G401 (cell line): ENCODE measurements at places on chromosomes 12 and 14.

GRCh38 chr14:34093883-34094282 is 143.0 kb upstream of the EGLN3 start:
- no peak for DNase-seq

DNA sequence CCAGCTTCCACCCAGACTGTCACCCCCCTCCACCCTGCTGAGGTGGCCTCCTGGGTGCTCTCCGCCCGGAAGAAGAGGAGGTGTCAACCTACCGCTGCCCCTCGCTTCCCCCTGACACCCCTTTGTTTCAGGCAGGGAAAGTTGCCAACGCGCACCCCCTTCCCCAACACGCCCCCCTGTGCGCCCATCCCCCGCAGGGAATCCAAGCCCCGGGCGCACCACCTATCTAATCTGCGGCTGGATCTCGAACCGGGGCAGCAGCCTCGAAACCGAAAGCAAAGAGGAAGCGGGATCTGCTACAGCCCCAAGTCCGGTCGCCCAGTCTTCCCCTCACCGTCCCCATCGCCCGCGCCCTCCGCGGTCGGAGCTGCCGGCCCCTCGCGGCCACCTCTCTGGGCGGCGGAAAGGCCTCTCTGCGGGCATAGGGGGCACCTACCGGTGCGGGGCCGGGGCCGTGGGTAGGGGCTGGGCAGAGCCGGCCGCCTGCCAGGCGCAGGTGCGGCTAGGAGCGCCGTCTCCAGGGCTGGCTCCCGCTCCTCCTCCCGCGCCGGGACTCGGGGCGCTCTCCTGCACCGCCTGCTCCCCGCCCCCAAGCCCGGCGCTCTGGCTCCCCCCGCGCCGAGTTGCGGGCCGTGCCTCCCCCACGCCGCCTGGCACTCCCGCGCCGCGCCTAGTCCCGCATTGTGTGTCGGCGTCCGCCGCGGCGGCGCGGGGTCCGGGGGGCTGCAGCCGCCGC is 18.3 kb upstream of the PLEKHH1 start:
- peak; percentile 70 for DNase-seq

GRCh38 chr12:79689061-79689476 is 1.7 kb downstream of the PAWR start:
- DNase-seq, result no peak

- DNase-seq, result no peak
Observed at GRCh38 chr14:96863327-96863985, 66.3 kb downstream of the VRK1 start.

DNA sequence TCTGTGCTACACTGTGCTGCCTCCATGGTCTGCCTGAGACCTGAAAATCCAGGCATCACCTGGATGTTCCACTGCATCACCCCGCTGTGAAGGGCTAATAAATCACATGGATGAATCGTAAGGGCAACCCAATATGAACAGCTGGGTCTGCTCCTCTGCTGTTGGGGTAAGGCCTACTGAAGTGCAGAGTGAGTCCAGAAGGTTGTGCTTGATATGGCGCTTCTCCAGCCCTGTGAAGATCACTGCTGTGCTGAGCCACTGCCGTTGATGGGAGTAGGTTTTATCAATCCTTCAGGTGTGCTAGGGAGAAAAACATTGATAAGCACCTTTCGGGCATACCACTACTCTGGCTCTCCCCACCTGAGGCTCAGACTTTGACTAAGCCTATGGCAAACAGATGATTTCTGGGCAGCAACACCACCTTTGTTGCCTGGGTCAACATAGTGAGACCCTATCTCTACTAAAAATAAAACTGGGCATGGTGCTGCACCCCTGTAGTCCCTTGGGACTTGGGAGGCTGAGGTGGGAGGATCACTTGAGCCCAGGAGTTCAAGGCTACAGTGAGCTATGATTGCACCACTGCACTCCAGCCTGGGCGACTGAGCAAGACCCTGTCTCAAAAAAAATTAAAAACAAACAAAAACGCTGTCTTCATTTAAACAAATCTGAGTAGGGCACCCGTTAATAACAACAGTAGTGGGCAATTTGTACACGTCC is 1.7 kb downstream of the ACVRL1 start:
- DNase-seq, result no peak

GRCh38 chr14:56147986-56148901 is 30.0 kb downstream of the PELI2 start:
- no peak for DNase-seq

GRCh38 chr12:92634730-92635129 is 68.1 kb upstream of the PLEKHG7 start:
- no peak for DNase-seq

GRCh38 chr12:113961921-113962710 is 4.0 kb downstream of the RBM19 start:
- no peak for DNase-seq

DNA sequence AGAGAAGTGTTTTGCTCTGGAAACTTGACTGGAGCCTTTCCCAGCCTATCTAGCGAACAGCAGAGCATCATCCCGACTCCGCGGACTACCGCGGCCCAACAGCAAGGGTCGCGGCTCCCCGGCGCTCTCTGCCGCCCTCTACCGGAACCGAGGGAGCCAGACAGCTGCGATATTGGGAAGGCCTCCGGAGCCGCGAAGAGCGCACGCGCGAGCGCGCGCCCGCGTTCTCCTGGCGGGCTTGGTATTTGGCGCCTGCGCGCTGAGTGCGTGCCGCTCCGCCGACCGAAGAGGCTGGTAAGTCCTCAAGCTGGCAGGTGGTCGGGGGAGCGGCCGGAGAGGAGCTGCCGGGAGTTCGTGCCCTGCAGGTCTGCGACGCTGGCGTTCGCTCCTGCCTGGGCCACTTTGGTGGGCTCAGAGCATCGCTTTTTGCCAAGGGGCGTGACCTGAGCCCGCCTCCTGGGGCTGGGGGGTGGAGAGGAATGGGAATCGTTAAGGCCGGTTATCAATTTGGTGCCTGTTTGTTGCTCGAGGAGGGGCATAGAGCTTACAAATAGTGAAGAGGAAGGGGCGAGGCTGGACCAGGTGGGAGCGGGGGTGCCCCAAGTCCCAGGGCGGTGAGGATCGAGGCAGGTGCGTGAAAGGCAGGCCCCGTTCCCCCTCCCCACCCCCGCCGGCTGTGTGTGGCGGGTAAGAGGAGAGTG is at the start of gene TMEM106C:
Gene TMEM106C (plus strand): TSS at position 257 of the 701 bp plus-strand sequence. CDS start 641 bp downstream, outside the sequence.
- peak; percentile 90 for DNase-seq

GRCh38 chr14:53807542-53807941 is 149.1 kb downstream of the BMP4 start:
- DNase-seq, result no peak

- DNase-seq, result no peak
Observed at GRCh38 chr12:5176036-5176435, 132.4 kb downstream of the KCNA5 start.

GRCh38 chr14:103121846-103122584 is 1.2 kb upstream of the TNFAIP2 start:
- no peak for DNase-seq

DNA sequence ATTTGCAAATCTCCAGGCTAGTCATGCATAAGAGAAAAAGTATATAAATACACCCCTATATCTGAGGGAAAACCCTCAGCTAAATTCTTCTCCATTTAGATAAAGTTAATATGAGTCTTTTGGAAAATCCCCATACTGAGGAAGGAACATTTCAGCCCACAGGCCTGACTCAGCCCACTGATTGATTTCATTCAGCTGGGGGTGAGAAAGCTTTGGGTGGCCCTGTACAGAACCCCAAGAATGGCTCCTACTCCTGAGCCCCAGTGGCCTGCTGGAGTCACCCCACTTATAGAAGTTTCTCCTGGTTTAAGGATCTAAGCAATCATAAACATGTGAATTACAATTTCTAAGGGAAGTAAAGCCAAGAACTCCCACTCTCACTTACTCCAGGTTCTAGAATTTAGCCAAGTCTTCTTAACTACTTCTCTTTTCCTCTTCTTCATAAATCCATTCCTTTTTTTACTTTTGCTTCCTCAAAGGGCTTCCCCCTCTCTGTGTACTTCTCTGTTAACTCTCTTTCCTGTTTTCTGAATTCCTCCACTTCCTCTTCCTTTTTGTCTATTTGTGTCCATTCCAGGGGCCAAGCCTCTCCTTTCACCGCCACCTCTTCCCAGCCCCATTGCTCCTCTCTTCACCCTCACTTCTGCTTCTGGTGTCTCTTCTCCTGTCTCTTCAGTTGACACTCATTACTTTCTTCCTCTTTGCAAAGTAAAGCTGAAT is 21.0 kb downstream of the RTN1 start:
- no peak for DNase-seq

GRCh38 chr14:99595034-99595433 is 9.0 kb downstream of the CCDC85C start:
- no peak for DNase-seq

DNA sequence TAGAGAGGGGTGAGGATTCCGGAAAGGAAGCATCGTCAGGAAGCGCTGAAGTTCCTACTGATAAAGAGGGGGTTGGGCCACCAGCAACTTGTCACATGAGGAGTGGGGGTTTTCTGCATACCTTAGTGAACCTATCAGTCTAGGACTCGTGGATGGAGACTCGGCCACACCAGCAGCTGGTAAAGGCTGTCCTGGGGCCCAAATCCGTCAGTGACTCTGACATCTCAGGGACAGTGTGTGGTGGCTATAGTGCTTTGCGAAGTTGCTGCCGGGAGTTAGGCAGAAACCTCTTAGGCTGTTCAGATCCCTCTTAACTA is 16.4 kb downstream of the RNASE2 start:
- DNase-seq, result no peak

DNA sequence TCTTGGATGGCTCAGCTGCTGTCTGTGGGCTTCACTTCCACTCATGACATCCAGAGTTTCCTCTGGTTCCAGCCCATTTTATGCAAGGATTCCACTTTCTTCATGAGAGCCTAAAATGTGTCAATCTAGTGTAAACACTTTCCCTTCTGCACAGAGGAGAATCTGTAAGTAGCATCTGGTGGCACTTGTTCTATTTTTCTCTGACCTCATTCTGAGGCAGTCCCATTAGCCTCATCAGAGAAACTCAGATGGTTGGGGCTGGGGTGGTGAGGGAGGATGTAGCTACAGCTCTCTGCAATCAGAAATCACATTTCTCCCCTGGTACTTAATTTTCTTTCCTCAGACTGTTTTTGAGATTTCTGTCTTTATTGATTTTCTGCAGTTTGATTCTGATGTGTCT is 81.6 kb downstream of the PRMT8 start:
- peak; percentile 21 for DNase-seq

DNA sequence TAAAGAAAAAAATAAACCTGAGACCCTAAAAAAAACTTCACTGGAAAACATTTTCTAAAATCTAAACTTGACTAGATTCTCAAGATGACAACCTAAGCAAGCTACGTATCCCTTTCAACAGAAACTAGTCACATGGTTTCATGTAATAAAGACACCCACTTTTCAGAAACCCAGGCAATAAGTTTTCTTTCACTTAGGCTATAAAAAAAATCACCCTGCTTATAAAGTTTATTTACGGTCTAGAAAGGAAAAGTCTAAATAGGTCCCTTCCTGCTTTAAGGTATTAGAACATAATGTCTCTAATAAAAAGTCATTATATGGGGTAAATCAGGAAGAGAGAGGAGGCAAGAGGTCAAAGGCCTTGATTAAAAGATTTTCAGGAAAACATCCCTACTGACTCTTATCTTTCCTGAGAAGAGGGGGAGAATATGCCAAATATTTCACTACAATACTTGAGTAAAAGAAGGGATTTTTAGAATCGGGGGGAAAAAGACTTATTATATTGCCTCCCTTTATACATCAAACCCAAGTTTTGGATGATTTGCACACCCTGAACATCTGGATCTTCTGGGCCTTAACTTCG is 9.5 kb downstream of the CLIP1 start:
- peak; percentile 30 for DNase-seq

DNA sequence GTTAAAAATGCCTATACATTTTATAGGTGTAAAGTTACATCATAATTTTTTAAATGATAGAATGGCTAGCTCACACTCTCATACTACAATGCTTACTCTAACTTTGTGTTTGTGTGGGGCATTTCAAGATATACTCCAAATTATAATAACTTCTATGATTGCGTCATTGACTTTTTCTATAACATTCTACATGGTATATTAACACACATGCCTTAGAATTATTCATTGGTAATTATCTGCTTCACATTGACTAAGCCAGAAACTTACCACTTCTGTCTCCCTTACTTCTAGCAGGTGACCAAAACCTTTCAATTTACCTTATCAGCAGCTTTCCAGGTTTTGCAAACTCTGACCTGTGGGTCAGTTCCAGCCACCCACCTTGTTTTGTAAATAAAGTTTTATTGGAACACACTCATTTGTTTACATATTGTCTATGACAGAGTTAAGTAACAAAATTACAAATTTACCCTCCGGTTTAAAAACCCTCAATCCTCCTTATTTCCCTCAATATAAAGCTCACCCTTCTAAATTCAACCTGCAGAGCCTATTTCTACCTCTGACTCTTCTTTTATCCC is 12.7 kb upstream of the FLRT2 start:
- no peak for DNase-seq

DNA sequence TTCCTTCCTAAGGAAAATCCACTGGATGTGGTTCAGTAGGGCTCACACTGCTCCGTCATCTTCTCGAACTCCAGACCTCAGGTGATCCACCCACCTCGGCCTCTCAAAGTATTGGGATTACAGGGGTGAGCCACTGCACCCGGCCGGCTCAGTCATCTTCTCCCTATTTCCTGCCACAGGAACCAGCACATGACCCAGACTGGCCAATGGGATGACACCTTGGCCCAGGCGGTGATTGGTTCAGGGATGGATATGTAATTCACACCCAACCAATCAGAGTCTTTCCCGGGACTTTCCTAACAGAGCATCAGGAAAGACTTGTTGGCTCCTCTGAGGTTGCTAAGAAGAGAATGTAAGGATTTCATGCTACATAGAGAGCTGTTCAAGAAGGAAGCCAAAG is 19.2 kb upstream of the C12orf76 start:
- DNase-seq, result no peak

GRCh38 chr12:9843407-9843806 is 16.1 kb downstream of the KLRF1 start:
- no peak for DNase-seq

GRCh38 chr14:104373055-104373854 is 206.3 kb upstream of the C14orf180 start:
- no peak for DNase-seq

DNA sequence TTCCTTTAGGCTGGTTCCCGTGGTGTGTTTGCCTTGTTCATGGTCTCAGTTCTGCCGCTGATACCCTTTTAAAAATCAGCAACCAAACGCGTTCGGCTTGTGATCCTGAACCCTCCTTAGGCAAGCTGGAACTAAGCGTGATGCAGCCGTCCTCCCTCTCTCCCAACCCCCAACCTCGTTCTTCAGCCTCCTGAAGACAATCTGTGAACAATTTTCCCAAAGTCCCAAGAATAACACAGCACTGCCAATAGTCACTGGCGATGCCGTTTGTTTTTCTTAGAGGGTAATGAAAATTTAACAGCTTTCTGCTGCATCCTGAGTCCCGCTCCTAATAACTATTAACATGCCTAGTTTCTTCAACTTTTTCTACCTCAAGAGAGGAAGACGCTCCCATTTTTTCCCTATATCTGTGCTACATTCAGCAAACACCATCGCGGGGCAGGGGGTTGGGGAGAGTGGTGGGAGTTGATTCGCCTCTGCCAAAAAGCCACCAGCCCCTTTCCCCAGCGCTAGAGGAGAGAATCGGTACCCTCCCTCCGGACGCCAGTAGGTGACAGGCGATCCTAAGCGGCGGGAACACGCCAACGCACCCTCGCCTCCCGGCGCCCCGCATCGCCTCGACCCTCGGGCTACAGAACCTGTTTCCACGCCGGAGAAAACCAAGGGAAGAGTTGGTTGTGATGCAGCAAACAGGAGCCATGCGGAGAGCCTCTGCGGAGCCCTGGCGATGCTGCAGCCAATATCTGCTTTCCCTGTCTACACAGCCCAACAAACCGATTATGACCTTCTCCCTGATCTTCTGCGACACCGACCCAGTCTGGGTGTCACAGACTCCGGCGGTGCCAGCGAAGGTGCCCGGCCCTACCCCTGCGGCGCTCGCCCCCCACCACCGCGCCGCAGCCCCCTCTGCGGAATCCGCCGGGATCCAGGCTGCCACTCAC is 752 bp downstream of the PRICKLE1 start:
- peak; percentile 48 for DNase-seq
